ENCODE measurements at places on chromosomes 4 and X. TPM values are rescaled to one million over a fixed set of nuclear protein-coding genes. Genes with fewer than 3 reads are reported as not detected.
A peak's percentile ranks its signal among the peaks of the same experiment; 100 is the strongest.

- DNase-seq = no peak
Measured at GRCh38 chr4:158005021-158005420, 167.8 kb downstream of the GASK1B start.

GRCh38 chrX:91434351-91435168 is at the start of gene PABPC5:
Gene PABPC5, plus strand, starts transcription at chrX:91434839. Its CDS starts 739 bp downstream, at chrX:91435578.
- peak; percentile 92 for DNase-seq

GRCh38 chrX:105829011-105829410 is 6.7 kb downstream of the NRK start:
- no peak for DNase-seq

- no peak for DNase-seq
Measured at GRCh38 chr4:130192787-130193186, 1096.8 kb downstream of the C4orf33 start.

DNA sequence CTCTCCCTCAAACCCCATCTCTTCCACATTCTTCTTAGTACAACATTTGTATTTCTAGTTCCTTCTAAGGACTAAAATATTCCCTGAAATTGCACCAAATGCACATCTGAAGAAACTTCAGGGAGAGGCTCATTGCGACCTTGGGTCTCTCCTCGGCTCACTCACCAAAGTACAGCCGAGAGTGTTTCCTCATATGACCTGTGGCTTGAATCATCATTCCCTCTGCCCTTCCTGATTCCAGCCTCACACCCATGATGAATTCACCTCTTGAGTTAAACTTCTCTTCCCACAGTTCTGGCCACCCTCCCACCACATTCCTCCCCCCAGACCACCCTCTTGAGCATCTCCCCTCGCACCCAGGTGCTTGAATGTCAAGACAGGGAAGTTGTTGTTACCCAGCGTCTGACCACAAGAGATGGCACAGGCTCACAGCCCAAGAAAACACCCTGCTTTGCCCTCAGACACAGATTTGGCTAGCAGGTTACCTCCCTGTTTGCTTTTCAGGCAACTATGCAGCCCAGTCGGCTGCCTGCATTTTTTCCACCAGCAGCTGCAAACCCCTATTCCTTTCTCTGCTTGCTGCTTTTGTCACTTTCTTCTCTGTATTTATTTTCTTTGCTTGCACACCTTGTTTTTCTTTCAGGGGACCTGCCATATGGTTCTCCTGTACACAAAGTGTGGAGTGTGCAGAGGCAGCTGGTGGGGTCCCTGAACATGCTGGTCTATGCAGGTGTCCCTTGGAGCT is 214.8 kb downstream of the SPATA18 start:
- DNase-seq = no peak

DNA sequence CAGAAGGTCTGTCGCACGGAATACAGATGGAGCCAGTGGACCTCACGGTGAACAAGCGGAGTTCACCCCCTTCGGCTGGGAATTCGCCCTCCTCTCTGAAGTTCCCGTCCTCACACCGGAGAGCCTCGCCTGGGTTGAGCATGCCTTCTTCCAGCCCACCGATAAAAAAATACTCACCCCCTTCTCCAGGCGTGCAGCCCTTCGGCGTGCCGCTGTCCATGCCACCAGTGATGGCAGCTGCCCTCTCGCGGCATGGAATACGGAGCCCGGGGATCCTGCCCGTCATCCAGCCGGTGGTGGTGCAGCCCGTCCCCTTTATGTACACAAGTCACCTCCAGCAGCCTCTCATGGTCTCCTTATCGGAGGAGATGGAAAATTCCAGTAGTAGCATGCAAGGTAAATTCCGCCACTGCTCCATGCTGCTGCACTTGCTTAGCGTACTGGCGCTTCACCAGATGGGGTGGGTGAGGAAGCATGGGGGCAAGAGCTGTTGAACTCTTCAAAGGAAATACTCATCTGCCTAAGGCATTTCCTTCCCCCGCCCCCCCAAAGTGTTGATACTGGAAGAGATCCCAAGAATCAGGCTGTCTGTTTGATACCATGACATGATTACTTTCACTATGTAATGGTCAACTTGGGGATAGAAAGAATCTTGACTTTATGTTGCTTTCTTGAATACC is 24.8 kb downstream of the KLF3 start:
- no peak for DNase-seq

- DNase-seq = no peak
Measured at GRCh38 chr4:80049402-80049801, 23.6 kb downstream of the ANTXR2 start.

- peak; percentile 100 for DNase-seq
Measured at GRCh38 chr4:140373328-140374129, at the start of gene SCOC. Gene SCOC, plus strand, starts transcription at chr4:140373646. Its CDS starts 5,525 bp downstream, at chr4:140379171.

ERAS gene
- not detected for total RNA-seq

AFF1 gene
- 41.1 TPM for total RNA-seq

EDA gene
- total RNA-seq = 21.2 TPM

NDST4 gene
- 1.3 TPM for total RNA-seq

Measured in tongue (tissue), 3 donors.